Stimulated activated CD4-positive, alpha-beta T cell treated with anti-CD3 and anti-CD28 coated beads, Interleukin-1b, Interleukin-23, amount 100 ng/mL, for 4 hours (primary cell): ENCODE measurements at places on chromosomes 16 and 17.
A peak's percentile ranks its signal among the peaks of the same experiment; 100 is the strongest.

DNA sequence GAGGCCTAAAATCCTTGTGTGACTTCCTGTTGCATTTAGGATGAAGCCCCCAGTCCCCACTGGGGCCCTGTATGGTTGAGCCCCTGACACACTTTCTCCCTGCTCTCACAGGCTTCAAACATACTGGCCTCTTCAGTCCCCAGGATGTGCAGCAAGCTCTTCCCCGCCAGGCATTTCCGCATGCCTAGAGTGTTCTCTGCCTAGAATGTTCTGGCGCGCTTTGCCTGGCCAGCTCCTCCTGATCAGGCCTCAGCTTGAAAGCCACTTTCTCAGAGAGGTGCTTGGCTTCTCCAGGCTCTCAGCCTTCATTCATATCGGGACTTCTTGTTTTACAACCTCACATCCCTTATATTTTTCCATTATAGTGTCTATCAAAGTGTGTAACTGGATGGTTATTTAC, 123.7 kb downstream of the SPACA3 start:
- DNase-seq, result no peak

DNA sequence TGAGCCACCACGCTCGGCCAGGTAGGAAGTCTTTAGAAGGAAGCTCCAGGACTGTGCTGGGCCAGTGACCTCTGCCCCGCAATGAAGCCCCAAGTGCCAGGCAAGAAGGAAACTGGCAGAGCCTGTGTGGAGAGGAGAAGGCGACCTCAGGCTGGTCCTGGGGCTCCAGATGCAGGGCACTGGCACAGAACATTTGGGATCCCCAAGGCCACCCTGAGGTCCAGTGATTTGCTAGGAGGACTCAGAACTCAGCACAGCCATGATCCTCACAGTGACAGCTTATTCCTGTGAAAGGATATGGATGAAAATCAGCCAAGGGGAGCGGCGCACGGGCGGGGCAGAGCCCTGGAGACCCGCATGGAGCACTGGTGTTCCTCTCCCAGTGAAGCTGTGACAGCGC, 24.1 kb downstream of the MGAT5B start:
- no peak for DNase-seq

DNA sequence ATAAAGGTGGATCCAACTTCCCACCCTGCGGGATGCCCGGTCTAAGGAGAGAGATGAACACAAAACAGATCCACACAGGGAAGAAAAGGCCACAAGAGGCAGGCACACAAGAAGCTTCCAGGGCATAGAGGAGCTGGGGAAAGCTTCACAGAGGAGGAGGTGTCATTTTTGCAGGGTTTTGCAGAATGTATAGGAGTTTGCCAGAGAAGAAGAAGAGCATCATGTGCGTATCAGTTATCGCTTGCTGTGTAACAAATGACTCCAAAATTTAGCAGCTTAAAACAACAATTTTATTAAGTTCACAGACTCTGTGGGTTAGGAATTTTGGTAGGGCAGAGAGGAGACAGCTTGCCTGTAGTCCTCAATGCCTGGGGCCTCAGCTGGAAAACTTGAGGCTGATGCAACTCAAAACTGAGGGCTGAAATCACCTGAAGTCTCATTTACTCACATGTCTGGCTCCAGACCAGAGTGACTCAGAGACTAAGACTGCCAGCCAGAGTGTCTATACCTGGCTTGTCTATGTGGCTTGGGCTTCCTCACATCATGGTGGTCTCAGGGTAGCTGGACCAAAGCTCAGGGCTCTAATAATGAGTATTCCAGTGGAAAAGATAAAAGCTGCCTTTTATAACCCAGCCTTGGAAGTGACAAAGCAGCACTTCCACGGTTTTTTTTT, 33.9 kb upstream of the ZNF423 start:
- DNase-seq, result no peak

DNA sequence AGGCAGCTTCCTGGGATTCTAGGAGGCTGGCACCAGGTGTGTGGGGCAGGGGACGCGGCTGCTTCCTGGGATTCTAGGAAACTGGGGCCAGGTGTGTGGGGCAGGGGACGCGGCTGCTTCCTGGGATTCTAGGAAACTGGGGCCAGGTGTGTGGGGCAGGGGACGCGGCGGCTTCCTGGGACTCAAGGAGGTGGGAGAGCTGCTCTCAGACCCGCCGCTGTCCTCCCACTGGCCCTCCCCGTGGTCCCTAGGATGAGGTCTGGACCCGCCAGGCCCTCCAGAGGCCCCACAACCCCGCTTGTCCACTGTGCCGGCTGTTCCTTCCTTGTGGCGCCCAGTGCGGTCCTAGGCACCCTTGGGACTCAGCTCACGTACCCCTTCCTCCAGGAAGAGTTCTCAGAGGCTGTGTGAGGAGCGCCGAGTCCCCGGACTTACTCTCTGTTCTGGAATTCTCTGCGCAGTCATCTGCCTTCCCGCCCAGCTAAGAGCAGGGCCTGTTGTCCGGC, 565 bp downstream of the DPEP1 start:
- no peak for DNase-seq

DNA sequence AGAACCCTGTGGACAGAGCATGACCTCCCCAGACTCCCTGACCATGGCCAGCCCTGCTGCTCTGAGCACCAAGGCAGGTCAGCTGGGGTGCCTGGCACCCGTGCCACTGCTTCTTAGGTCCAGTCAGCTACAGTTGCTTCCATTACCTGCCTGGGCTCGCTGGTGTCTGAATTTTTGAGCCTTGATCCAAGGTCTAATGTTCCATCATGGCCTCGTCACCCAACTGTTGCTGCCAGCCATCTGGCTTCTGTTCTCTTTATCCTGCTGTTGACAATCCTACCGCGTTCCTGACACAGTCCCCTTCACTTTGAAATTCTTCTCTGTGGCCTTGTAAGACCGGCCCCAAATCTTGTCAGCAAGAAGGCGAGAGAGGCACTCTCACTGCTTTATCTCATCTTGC, 16.7 kb downstream of the GLYR1 start:
- no peak for DNase-seq

GRCh38 chr17:37825851-37826250, 81.0 kb upstream of the HNF1B start:
- no peak for DNase-seq

DNA sequence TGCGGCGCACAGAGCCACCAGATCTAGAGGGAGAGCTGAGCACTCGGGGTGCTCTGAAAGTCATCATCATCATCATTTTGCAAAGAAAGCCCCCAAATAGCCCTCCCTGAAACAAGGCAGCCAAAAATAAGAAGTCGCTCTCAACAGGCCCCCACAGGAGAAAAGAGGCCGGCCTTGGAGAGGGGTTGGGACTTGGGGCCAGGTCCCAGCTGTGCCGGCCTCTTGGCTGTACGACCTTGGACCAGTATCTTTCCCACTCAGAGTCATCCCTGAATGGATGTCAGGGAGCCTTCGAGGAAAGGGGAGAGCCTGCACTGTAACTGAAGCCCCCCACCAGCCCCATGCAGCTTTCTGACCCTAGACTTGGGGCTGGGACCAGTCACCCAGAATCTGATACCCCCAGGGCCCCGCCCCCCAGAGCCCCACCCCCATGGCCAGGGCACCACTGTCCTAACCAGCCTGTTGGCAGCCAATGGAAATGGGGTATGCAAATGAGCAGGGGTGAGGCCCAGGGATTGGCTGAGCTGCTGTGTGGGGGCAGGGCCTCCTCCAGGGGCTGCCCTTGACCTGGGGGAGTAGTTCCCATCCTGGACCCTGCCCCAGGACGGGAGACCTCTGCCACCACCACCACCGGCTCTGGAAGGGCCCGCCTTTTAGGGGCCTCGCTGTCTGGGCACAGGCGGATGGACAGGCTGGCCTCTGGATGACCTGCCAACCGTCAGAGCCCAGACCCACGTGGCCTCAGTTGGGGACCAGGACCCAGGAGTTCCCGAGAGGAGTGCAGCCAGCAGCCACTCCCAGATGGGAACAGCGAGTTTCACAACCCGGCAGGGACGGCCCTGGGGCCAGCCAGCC, 15.4 kb downstream of the ZFPM1 start:
- DNase-seq, result no peak

GRCh38 chr17:49170216-49170615, 37.6 kb downstream of the B4GALNT2 start:
- DNase-seq, result no peak

DNA sequence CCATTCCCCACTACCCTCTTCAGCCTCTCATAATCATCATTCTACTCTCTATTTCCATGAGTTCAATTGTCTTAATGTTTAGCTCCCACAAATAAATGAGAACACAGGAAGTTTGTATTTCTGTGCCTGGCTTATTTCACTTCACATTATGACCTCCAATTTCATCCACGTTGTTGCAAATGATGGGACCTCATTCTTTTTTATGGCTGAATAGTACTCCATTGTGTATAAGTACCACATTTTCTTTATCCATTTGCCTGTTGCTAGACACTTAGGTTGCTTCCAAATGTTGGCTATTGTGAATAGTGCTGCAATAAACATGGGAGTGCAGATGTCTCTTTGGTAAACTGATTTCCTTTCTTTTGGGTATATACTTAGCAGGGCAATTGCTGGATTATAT, 42.3 kb downstream of the ERCC4 start:
- no peak for DNase-seq

- DNase-seq, result peak; percentile 67
Measured at GRCh38 chr17:40480501-40481003, 20.9 kb downstream of the TNS4 start.

GRCh38 chr17:5514976-5515375, 28.6 kb downstream of the MIS12 start:
- no peak for DNase-seq

DNA sequence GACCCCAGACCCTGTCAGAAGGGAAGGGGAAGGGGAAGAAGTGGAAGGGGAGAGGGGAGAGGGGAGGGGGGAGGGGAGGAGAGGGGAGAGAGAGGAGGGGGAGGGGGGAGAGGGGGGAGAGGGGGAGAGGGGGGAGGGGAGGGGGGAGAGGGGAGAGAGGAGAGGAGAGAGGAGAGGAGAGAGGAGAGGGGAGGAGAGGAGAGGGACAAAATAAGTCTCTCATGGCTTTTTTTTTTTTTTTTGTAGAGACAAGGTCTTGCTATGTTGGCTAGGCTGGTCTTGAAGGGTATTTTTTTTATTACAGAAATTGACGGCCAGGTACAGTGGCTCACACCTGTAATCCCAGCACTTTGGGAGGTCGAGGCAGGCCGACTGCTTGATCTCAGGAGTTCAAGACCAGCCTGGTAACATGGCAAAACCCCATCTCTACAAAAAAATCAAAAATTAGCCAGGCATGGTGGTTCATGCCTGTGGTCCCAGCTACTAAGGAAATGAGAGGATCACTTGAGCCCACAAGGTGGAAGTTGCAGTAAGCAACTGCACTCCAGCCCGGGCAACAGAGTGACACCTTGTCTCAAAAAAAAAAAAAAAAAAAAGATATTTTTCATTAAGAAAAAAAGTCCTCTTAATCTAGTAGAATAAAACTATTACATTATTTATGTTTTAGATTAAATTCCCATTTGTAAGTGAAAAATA, 19.2 kb downstream of the AMFR start:
- no peak for DNase-seq

- no peak for DNase-seq
Measured at GRCh38 chr17:51261024-51261963, 948 bp downstream of the UTP18 start.

- DNase-seq, result peak; percentile 90
Measured at GRCh38 chr16:67806428-67807147, at the start of the genes RANBP10 and TSNAXIP1. TSS of gene RANBP10 (minus strand) at chr16:67806560. CDS start at chr16:67806536, 24 bp downstream. TSS of gene TSNAXIP1 (plus strand) at chr16:67806889. CDS start at chr16:67807150, 261 bp downstream.

DNA sequence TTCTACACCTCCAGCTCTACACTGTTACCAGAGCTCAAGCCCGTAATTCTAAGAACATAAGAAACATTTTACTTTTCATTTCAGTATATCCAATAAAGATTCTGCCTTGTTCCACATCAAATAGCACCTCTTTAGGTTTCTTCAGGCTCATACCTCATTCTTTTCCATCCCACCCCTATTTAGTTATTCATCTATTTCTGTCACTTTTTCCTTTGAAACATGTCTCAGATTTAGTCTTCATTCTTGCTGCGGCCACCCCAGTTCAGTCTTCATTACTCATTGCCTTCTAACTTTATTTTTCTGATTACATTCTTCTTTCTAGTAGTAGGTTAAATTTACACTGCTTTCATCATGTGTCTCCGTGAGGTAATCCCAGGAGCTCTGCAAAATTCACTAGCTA, 33.5 kb downstream of the PPM1E start:
- no peak for DNase-seq

DNA sequence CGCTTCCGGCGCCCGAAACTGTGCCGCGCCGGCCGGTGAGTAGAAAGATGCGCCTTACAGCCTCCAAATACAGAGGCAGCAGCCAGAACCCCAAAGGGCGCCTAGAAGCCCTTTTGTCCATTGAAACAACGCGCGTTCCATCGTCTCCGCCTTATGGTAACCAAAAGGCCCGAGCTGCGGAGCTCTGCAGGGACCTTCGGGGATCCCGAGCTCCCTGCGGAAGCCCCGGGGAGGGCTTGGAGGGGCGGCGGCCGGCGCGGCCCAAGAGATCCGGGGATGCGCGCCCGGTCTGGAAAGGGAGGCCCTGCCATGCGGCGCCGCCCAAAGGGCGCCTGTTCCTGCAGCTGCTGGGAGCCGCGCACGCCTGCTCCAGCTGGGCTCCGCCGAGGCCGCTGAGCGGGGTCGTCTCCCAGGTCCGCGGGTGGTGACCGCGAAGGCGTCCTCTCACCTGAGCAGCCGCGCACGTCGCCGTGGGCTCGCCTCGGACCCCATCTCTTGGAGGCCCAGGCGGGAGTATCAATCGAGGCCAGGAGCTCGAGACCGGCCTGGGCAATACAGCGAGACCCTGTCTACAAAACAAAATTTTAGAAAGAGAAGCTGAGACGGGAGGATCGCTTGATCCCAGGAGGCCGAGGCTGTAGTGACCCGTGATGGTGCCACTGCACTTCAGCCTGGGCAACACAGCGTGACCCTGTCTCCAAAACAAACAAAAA, 742 bp upstream of the FBXO31 start:
- DNase-seq, result no peak

- DNase-seq, result no peak
Measured at GRCh38 chr17:77145612-77146245, 5.0 kb downstream of the SEC14L1 start.

- no peak for DNase-seq
Measured at GRCh38 chr17:14886200-14886739, 378.9 kb downstream of the PMP22 start.

DNA sequence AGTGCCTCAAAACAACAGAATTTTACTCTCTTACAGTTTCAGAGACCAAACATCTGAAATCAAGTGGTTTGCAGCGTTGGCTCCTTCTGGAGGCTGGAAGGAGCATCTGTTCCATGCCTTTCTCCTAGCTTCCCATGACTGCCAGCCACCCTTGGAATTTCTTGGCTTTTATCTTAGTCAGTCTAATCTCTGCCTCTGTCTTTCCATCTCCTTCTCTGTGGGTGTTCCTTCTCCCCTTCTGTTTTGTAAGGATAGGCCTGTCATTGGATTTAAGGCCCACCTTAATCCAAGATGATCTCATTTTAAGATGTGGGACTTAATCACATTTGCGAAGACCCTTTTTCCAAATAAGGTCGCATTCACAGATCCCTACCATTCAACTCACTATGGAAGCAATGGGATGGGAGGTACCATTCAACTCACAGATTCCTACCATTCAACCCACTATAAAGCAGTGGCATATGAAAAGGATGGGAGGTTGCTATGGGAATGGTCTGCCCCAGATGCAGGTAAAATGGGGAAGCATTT, 321.8 kb downstream of the WWOX start:
- DNase-seq, result no peak

DNA sequence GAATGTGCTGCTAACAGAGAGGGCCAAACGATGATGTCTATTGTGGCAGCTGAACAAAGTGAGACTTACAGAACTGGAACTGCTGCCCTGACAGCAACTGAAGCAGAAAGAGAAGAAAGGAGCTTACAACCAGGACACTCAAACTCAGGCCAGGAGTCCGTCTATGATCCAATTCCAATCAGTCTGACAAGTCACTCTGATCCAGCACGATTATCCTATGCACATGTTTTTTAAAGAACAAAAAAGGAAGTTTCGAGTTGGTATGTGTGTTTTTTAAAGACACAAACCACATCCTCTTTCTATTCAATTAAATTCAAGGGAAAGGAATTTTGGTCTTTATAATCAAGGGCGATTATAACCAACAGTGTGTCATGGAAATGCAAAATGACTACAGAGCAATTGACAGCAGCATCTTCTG, 42.4 kb upstream of the MTMR4 start:
- no peak for DNase-seq
